ENCODE measurements at places on chromosomes 13 and 19.

- DNase-seq, result no peak
These were observed 182.8 kb downstream of the MAB21L1 start for GRCh38 chr13:35293579-35294226.

DNA sequence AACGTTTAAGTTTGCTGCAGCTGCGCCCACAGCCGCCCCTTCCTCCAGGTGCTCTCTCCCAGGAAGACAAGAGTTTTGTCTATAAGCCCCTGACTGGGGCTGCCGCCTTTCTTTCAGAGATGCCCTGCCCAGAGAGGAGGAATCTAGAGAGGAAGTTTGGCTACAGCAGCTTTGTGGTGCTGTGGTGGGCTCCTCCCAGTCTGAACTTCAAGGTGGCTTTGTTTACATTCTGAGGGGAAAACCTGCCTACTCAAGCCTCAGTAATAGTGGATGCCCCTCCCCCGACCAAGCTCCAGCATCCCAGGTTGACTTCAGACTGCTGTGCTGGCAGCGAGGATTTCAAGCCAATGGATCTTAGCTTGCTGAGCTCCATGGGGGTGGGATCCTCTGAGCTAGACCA is 6.4 kb upstream of the ERICH6B start:
- no peak for DNase-seq

GRCh38 chr13:34469196-34469986 is 472.7 kb upstream of the NBEA start:
- DNase-seq, result no peak

DNA sequence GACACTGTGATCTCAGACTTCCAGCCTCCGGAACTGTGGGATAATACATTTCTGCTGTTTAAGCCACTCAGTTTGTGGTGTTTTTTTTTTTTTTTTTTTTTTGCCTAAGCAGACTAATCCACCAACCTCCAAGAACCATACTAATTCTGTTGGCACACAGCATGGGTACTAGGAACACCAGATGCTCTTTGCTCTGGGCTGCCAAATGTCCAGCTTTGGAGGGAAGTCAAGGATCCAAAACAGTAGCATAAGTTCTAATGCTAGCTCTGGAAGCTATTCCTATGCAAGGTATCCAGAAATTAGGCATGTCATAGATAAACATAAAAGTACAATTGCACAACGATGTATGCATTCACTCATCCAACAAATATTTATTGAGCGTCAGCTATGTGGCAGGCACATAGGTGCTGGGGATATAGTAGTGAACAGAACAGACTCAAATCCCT is 64.5 kb upstream of the WDFY2 start:
- DNase-seq, result no peak

DNA sequence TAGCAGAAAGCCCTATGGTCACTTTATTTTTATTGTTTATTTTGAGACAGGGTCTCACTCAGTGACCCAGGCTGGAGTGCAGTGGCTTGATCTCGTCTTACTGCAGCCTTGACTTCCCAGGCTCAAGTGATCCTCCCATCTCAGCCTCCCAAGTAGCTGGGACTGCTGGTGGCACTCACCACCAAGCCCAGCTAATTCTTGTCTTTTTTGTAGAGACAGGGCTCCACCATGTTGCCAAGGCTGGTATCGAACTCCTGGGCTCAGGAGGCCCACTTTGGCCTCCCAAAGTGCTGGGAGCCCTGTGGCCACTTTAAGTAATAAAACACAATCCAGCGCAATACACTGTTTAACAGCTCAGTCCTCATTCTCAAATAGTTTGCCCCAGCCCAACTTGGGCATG is 69.3 kb downstream of the NUFIP1 start:
- no peak for DNase-seq

GRCh38 chr19:2977746-2978138 is 378 bp downstream of the TLE6 start:
- DNase-seq, result no peak

DNA sequence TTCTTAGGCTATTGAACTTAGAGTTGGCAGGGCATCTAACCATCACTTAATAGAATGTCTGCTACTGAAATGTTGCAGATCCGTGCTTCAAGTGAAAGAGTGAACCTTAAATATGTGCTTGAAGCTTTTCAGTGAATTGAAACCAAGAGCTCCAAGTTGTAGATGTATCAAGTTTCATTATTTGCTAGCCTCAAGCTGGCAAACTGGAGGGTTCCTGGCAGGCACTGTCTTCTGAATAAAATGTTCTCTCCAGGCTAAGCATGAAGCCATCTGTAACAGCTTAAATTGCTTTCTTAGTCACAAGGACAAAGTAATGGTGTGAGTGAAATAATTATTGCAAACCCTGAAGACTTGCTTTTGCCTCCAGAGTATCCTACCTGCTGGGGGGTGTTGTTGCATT is 415.0 kb upstream of the SPRY2 start:
- DNase-seq, result peak; percentile 65

- DNase-seq, result no peak
These were observed 13.3 kb upstream of the MISP start for GRCh38 chr19:737591-738093.

DNA sequence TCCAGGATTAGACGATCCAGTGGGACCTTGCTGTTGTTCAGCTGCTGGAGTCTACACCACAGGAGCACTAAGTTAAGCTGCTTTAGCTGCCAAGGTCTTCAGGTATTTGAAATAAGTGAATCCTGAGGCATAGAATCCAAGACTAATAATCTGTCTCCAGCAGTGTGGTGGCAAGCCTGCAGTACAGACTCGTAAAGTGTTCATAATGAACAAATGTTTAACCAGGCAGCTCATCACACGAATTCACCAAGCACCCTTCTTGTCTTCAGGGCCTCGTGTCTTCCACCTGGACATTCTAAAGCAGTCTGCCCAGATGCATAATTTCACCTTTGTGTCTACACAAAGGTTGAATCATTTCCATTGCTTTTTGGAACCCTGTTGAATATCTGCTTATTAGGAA is 5.3 kb downstream of the ATP11A start:
- DNase-seq, result no peak

DNA sequence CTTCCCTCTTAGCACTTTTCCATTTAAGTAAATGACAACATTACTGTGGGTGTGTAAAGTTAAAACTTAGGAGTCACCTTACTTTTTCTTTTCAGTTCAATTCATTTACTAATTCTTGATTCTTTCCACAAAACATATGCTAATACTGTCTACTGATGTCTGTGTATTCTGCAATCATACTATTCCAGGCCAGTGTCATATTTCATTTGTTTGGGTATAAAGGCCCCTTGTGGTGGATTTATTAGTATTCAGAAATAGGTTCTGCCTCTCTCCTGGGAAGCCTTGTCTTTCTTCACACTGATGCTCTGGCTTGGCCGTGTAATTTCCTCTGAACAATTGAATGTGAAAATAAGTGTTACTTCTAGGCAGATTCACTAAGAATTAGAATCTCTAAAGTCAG is 621.9 kb upstream of the SPRY2 start:
- DNase-seq, result no peak

DNA sequence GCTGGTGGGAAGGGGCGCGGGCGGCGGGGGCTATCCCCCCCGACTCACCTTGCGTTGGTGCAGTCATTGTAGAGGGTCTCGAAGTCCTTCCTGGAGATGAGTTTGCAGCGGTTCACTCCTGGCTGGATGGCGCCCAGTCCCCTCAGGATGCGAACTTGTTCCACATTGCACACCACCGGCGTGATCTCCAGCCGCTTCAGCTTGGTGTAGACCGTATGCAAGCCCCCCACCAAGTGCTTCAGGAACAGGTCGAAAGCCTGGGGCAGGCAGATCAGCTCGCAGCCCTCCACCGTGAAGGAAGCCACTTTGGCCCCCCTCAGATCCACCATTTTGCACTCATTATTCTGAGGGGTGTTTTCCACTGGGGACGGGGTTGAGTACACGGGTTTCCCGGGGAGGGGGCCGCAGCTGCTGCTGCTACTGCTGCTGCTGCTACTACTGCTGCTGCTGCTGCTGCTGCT is 1.1 kb downstream of the DACH1 start:
- peak; percentile 31 for DNase-seq

GRCh38 chr13:32857689-32858088 is 158.5 kb upstream of the KL start:
- DNase-seq, result no peak

DNA sequence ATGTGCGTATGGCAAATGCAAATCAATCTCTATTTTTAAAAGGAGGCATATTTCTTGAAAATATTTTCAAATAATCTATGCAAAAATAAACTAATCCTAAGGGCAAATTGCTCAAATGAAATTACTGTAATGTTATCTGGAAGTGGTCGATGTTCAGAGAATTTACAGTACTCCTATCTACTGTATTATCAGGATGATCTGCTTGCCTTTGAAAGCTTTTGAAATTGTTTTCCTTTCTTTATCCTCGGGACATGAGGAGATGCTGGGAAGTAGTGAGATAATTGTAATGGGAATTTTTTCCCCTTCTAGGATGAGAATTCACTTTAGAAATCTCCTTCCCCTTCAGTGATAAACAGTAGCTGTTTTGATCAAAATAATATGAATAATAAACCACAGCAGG is 577.2 kb upstream of the MIR17HG start:
- no peak for DNase-seq

DNA sequence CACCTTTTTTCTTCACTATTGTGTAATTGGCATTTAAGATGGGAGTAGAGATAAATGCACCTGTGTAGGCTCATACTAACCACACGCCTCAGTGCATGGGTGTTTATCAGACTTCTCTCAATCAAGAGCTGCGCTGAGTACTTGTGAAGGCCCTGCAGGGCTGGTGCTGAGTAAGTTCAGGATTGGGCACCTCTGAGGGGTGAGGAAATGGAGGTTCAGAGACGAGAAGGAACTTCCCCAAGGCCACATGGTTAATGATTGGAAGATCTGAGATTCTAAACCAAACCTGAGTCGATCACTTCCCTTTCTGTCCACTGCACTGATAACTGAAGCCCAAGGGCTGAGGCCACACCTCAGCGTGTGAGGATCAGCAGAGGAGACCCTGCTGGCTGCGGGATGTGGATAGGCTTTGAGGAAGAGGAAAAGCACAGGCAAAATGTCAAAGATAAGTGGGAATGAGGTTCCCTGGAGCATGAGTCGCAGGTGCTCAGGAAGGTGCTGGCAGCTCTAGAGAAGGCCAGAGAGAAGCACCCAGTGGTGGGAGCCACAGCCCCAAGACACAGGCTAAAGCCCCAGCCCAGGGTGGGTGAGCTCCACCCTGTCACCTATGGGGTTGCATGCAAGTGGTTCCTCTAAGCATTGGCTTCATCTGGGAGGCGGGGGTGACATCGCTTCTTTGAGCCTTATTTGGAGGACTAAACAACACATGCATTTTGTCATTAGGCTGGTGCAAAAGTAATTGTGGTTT is 32.3 kb upstream of the GJB6 start:
- DNase-seq, result no peak

DNA sequence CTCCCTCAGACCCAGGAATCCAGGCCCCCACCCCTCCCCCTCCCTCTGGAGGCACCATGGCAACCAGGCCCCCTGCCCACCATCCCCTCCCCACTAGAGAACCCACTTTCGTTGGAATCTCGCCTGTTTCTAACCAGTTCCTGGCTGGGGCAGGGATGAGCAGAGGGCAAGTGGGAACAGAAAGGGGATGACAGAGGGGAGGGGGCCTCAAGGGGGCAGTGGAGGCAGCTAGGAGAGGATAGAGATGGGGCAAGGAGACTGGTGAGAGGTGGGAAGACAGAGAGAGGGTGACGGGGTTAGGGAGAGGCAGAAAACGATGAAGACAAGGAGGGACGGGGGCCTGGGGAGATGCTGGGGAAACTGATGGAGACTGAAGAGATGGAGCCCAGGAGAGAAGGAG is 586 bp upstream of the C19orf81 start:
- no peak for DNase-seq

DNA sequence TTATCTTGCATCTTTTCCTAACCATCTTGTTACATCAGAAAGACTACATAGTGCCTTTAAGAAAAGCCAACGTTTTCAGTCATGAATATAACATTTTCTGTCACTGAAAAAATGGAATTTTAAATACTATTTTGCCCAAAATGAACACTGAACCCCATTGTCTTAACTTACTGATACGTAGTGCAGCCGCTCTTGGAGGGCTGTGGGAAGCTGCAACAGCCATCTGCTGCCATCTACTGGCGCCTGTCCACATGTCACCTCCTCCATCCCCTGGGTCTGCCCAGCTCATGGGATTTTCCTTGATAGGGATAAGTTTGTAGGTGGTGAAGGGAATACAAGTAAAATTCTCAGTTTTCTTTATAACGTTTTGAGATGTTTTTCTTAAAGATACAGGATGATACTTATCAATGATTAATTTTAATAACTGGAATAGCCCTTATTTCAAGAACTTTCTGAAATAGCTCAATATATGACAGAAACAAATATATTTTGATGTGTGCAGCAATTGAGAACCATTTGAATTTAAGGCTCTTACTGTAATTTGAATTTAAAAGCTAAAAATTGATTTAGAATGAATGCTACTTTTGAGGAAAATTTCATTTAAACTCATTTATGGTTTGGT is 73.7 kb downstream of the GGACT start:
- peak; percentile 79 for DNase-seq

- peak; percentile 56 for DNase-seq
These were observed 5.3 kb downstream of the DENND1C start for GRCh38 chr19:6476155-6476895.

DNA sequence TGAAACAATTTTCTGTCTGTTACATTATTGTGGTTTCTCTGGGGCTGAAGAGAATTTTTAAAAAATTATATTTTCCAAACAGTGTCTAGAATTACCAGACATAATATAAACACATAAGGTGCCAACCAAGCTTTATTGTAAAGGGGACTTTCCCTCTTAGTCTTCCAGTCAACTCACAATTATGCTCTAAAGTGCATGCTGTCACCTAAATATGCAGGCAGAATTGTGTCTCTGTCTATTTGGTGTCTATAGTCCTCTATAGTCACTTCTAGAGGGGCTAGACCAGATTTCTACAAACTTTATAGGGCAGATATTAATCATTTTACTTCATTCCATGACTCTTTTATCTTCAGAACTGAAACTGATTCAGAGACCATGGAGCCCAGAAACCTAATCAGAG is 12.8 kb downstream of the ZNF254 start:
- no peak for DNase-seq

DNA sequence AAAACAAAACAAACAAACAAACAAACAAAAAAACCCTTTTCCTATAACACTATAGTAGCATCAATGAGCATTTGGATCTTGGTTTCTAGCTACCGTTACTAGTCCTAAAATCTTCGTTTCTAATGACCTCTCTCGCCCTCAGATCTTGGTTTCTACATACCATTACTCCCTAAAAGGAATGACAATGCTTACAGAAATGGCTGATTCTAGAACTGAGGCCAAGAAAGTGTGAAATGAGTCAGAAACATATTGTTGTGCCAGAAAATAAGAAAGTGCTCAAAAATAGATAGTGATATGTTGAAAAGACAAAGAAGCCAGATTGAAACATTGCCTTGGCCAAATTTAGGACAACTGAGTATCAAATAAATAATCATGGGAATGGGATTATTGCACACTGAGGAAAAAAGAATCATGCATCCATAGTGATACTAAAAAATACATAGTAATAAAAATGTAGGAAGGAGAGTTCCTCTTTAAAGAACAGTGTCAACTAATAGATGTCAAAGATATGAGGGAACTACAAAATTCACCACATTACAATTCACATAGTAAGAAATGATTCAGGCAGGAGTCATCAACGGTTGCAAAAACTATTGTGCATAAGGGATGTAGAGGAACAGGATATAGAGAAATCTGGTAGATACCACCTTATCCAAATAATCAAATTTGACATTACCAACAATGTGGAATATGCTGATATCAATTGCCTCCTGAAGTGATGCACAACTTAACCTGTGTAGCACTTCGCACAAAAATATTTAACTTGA is 386.6 kb downstream of the DIAPH3 start:
- no peak for DNase-seq

- peak; percentile 60 for DNase-seq
These were observed 100.9 kb downstream of the NDFIP2 start for GRCh38 chr13:79581870-79582315.

Data from right hindlimb (tissue), 1 donor.